ENCODE measurements at places on chromosomes 4 and X.

GRCh38 chr4:186563761-186564160, 8.4 kb upstream of the MTNR1A start:
- DNase-seq = no peak

GRCh38 chrX:44784241-44784640, 59.6 kb upstream of the DUSP21 start:
- DNase-seq = no peak

DNA sequence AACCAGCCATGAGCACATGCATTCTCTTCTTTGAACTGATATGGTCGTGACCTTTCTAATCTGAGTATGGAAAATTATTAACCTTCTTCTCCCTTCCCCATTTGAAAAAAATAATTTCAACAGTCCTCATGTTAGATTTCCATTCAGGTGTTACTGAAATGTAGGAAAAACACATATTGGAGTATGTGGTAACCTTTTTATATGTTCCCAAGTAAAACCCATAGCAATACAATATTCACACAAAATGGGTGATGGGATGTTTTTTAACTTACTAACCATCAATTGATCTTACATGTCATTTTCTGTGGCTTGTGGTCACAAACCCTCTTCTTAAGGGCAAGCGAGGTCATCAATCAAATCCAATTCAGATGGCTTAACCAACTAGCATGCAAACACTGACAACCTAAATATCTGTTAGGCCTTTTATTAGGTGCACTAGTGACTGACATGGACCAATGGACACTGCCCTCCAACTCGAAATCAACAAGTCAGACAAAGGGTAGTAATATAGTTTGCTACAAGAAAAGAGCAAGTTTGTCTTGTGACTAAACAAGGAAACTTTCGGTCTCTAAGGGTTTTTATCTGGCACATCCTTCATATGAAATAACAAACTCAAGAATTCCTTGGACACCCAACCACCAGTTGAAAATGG, 74.3 kb downstream of the CAMK2D start:
- DNase-seq = no peak

DNA sequence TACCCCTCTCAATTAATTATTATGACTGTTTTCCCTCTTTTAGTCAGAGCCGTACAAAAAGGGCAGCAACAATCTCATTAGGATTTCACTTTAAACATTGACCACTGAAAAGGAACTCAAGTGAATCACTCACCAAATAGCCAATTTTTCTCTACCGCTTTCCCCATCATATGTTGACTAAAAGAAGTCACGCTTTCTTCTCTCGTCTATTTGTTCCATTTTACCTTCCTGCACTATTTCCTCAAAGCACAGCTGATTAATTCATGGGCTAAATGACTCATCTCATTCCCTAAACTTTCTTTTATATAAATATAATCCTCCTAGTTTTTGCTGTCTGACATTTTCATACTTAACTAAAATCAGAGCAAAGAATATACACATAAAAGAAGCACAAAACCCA, 8.2 kb downstream of the MID1 start:
- no peak for DNase-seq

DNA sequence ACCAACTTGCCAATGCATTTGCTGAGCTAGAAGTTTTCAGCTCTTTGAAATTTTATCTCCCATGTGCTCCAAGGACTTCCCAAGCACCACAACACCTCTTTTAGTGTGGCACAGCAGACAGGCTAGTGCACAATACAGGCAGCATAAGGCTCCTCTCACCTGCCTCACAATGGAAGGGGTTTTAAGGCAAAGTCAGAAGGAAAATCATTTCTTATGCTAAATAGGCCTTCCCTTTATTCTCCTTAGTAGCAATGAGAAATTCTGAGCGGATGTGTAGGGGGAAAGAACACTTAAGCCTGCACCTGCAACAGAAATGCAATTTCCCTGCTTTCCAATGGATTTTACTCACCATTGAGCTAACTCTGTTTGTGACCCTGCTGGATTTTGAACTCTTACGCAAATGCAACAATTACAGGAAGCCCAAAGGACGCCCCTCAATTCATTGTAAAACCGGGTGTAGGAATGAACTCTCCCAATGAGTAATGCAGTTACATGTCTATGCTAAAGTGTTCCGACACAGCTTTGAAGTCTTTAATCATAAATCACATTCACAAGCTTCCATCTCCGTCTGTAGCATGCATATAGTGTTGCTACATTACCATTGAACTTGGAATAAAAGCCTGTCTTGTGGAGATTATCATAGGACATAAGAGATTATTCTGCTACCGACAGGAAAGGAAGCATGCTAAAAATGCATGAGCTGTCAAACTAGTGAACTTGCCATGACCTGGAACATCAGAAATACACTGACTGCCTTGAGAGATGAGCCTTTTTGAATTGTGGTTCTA, 1084.9 kb downstream of the RPA4 start:
- DNase-seq = no peak

DNA sequence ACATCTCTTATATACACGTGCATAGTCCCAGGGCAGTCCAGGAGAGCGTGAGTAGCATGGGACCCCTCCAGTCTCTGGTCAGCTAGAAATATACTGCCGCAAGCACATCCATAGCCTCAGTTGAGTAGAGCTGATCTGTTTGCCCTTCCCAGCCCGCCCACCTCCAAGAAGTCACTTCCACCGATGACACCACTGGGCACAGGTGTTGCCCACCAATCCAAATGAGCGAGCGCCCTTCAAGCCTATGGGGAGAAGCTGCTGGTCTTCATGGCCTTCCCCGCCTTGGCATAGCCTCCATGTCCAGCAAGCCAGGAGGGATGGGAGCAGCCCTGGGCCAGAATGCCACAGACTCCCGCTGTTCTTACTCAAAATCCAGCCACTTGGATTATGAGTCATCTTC, 10.2 kb downstream of the DUSP9 start:
- no peak for DNase-seq

DNA sequence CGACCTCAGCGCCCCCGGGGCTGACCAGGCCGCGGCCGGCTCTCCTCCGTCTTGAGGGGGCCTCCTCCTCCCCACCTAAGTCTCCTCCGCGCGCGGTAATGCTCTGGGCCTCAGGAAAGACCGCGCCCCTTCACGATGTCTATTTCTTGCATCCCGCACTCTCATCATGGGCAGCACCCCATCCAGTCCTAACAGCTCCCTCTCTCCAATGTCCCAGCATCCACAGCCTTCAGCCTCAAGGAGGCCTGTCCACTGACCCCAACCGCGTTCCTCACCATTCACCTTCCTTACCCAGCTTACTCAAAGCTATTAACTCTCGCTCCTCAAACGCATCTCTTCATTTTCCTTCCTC, 77.5 kb downstream of the MAGED4 start:
- DNase-seq = peak; percentile 24

- DNase-seq = no peak
Observed at GRCh38 chr4:40564815-40565483, 64.7 kb downstream of the RBM47 start.

DNA sequence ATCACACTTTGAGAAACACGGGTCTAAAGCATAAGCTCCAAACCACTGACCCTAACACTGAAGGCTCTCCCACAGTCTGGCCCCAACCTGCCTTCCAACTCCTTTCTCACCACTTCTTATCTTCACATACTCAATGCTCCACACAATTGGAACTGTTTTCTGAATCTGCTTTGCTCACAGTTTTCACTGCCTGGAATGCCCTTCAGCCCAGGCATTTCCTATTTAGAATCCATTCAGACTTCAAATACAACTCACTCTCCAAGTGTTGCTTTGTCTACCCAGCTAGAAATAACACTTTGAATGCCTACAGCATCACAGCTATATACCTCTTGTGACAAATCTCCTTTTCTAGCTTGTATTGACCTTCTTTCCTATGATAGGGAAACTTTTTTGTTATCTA, 10.2 kb downstream of the OTUD4 start:
- no peak for DNase-seq

- no peak for DNase-seq
Observed at GRCh38 chr4:30950737-30951136, 230.6 kb downstream of the PCDH7 start.

DNA sequence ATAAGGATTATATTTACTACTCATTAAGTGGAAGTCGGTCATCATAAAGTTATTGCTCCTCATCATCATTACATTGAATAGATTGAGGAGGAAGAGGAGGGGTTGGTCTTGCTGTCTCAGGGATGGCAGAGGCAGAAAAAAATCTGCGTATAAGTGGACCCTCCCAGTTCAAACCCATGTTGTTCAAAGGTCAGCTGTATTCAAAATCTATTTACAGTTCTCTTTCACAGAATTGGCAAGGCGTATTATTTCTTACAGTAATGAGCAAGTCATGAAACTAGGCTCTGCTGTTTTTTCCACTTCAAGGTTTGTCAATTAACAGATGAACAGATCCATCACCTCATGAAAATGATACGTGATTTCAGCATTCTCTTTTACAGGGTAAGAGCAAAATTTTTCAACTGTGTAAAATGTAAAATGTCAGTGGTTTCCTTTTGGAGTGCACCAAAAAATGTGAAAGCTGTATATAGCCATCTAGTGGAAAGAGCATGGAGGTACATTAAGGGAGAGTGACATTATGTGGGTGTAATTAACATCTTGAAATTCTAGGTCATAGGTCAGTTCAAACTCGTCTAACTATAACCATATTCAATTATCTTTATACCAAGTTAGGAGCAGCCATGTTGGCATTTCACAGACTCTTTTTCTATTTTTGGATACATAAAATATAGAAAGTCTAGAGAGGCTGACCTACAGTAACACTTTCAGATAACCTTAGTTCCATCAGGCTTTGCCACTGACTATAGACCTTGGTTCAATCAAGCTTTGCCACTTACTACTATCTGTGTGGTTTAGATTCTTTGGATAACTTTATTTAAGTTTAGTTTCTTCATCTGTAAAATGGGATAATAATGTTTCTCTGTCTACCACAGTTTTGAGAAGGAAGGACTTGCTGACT, 30.1 kb downstream of the NEIL3 start:
- peak; percentile 57 for DNase-seq

DNA sequence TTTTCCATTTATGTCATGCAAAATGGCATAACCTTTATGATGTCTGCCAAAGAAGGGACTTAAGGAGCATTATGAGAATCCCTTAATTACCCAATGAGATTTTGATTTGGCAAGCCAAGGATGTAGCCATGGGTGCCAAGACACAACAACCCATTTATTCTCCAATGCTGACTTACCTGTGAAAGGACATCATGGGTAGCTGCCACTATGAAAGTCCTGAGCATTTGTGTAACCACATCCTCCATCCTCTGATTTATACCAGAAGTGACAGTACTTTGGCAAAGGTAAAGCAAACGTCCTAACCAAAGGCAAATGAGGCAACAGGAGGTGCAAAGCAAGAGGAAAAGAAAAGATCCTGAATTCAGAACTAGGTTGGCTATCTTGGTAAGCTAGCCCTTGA, 87.3 kb upstream of the EMCN start:
- DNase-seq = peak; percentile 96

DNA sequence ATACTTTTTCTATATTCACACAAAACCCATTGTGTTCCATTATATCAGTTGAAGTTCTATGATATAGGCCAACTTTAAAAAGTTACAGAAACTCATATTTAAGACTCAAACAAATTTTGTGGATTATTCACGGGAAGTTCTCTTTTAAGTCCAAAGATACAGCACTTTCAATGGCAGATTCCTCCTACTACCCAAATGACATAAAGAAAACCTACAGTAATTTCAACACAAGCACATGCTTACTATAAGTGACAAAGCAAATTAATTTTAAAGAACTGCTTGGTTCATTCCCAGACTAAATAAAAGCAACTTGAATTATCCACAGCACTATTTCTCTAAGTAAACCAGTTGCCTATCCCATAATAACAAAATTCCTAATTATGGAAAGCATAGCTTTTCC, 4.1 kb downstream of the PPA2 start:
- no peak for DNase-seq

DNA sequence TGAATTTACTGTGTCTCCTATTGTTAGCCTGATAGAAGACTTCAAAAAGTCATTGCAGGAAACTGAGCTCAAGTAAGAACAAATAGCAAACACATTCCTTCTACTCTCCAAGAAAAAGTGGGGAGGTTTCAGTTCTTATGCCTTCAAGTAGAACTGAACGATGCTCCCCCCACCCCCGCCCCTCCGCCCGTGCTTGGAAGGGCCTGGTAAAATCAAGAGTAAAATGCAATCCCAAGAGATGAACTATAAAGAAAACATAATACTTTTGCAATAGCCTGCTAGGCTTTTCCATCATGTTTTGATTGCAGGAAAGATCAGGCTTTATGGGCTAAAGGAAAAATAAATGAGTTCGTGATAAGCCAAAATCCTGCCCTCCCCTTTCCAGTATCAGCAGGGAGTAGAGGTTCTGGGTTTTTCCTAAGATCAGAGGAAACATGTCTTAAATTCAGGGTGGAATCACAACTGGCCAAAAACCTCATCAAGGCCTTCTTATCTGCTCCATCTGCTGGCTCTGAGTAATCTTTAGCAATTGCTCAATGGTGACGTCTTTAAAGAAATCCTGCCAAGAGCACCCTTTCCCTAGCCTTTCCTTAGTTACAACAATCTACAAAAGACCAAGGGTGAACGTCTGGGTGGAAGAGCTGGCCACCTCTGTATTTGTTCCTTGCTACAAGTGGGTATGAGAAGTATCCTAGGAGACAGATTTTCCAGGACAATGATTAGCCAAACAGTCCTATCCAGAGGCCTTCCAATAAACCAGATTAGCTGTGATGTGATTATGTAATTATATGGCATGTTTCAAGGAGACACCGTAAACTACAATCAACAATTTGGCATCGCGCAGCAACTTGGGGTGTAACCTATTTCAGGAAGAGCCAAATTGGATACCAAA, 66.3 kb upstream of the FAM9C start:
- DNase-seq = no peak

DNA sequence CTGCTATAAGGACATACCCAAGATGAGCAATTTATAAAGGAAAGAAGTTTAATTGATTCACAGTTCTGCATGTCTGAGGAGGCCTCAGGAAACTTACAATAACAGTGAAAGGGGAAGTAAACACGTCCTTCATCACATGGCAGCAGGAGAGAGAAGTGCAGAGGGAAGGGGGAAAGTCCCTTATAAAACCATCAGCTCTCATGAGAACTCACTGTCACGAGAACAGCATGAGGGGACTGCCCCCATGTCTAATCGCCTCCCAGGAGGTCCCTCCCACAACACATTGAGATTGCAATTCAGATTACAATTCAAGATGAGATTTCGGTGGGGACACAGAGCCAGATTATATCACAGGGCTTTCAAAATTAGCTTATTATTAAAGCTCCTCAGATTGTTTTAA, 209.5 kb upstream of the PPP3CA start:
- DNase-seq = no peak

GRCh38 chr4:185304944-185305690, 90.6 kb downstream of the LRP2BP start:
- peak; percentile 20 for DNase-seq

DNA sequence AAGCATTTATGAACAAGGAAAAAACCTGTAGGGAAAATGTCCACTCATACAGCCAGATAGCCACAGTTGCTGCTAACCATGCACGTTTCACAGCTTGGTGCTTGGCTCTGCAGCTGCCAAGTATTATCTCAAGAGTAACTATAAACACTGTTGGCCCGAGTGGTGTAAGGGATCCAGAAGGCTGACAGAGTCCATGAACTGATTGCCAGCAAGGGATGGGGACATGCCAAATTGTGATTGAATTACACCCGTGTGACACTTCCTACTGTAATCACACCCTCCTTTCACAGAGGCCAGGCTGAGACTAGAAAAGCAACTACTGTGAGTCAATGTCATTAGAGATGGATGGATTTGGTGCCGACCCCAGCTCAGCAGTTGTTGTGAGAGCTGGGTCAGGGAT, 223.9 kb upstream of the ANKRD50 start:
- peak; percentile 16 for DNase-seq
